ENCODE measurements at places on chromosomes 6 and 20.

DNA sequence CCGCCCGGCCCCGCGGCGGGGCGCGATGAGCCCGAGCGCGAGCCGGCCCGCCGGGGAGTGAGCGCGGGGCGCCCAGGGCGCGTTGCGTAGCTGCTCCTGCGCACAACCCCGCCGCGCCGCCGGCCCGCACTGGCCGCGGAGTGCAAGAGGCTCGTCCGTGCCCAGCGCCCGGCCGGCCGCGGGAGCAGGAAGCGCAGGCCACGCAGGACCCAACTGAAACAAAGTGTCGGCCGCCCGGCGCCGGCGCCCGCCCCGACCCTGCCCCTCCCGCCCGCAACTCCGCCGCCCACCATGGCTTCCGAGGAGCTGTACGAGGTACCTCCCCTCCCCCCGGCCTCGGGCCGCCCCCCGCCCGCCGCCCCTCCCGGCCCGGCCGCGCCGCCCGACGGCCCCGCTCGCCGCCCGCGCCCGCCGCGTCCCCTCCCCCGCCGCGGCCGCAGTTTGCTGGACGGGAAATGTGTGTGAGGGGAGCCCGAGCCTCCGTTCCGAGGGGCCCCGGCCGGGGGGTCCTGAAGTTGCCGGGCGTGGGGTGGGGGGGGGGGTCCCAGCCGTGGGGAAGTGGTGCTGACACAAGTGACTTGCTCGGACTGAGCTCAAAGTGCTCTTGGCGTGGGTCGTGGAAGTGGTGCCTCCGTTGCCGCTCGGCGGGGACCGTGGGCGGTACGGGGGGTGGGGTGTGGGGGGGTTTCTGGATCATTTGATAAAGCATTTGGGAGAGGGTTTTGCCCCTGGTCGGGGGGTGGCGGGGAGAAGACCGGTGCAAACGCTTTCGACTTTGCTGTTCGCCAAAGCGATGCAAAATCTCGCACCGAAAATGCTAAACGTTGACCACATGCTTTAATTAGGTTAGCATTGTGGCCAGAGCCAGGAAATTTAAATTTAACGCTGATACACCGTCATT lies 539 bp downstream of the CDYL start:
- DNase-seq = peak; percentile 83

GRCh38 chr20:44832724-44833123 lies 22.4 kb upstream of the RIMS4 start:
- DNase-seq = no peak

DNA sequence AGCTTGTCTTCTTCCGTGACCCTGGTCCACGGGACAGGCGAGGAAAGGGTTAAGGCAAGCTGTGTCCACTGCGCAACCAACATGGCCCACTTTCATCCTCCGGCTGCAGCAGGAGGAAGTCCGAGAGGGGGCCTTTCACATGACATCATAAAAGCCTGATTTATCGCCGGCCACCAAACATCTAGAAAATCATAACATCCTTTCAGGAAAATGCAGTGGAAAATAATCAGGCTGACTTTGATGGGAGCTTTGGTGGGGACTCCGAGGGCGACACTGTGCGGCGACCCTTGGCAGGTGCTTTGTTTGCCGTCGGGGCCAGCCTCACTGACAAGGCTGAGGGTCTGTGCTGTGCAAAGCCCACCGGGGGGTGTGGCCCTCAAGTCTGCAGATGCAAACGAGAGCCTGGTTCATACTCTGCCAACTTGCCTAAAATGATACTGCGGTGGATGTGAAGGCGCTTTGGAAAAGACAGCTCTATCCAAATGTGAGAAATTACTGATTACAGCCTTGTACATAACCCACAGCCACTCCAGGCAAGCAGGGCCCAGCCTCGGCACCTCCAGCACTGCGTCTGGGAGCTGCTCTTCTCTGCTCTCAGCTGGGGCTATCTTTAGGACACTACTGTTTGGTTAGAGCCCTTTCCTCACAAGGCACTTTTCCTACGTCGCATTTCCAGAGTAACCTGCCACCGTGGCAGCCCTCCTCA lies 25.7 kb downstream of the FOXC1 start:
- DNase-seq = no peak

DNA sequence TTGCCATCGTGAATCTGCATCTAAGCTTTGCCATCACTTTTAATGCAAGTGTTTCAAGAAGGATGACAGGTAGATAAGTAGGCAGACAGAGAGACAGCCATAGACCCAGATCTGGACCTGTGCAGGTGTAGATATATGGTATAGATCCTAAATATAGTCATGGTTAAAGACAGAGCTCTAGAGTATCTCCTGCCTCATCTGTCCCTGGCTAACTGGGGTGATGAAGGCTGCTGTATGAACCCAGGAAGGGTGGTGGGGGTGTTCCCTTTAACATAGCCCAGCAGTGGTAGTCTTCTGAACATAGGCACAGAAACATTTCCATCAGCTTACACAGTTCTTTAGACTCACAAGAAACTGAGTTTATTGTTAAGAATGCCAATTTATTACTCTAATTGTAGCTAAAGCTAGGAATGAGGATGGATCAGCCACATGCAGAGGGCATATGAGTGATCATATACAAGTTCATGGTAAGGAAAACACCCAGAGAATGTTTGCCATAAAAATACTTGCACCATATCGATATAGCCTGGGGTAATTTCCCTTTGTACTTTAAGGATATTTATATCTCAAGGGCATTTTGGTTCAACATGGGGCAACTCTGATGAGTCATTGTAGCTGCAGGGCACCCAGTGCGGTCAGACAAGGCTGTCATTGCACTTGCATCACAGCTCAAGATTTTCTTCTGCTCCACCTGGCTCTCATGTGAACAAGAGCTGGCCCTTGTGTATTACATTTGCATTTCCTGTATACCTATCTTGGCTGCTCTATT lies 587.2 kb downstream of the EPM2A start:
- DNase-seq = no peak
